ENCODE measurements at places on chromosomes 12 and 14. TPM values are rescaled to one million over a fixed set of nuclear protein-coding genes. Genes with fewer than 3 reads are reported as not detected.

RASSF3 gene
- 54.7 TPM for total RNA-seq

ESRRB gene
- 1.4 TPM for total RNA-seq

JAG2 gene
- 11.8 TPM for total RNA-seq

PCED1B gene
- total RNA-seq, result 6.6 TPM

EIF2S3B gene
- 1.0 TPM for total RNA-seq

TC2N gene
- total RNA-seq, result 29.6 TPM
